ENCODE measurements at places on chromosomes 7 and 10.
A peak's percentile ranks its signal among the peaks of the same experiment; 100 is the strongest.

DNA sequence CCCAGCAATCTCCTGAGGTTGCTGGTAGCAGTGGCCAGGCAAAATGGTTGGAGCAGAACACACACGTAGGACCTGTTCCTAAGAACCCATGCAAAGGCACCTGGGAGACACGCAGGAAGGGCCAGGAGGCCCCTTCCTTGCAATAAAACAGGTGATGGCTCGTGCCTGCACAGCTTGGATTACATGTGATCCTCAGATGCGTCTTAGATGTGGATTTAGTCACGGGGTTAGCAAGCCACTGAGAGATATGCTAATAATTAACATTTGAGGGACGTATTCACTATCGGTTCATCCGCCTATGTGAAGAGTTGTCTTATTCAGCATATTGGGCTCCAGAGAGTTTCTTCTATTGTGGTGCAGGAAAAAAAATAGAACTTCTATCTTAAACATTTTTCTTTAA is 4.6 kb upstream of the RHEB start:
- no peak for DNase-seq

- peak; percentile 33 for DNase-seq
Observed at GRCh38 chr10:130179640-130180039, 43.4 kb downstream of the GLRX3 start.

- DNase-seq: no peak
Observed at GRCh38 chr7:82972135-82972534, 190.5 kb downstream of the PCLO start.

DNA sequence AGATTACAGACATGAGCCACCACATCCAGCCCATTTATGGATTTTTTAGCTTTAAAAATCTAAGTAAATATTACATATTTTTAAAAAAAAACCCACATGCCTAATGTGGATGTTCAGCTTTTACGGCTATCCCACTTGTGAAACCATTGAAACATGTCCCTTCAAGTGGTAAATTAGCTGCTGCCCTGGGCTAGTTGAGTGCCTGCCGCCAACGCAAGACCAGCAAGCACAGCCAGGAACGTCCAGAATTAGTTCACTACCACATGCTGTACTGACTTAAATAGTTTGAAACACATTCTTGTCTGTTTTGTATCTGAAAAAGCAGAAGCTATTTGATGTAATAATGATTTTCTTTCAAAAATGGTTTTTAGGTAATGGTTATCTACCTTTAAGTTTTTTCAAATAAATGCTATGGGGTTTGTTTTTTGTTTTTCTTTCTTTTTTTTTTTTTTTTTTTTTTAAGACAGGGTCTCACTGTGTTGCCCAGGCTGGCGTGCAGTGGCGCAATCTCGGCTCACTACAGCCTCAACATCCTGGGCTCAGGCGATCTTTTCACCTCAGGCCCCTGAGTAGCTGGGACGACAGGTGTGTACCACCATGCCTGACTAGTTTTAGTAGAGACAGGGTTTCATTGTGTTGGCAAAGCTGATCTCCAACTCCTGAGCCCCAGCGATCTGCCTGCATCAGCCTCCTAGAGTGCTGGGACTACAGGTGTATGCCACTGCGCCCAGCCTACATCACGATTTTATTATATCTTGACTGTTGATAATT is 57.0 kb downstream of the KLRG2 start:
- no peak for DNase-seq

All from hematopoietic multipotent progenitor cell treated with erythropoietin and hydrocortisone succinate and interleukin-3 and kit ligand, for 15 days (in vitro differentiated cells).